ENCODE measurements at places on chromosomes 2 and 18. TPM values are rescaled to one million over a fixed set of nuclear protein-coding genes. Genes with fewer than 3 reads are reported as not detected.

DNA sequence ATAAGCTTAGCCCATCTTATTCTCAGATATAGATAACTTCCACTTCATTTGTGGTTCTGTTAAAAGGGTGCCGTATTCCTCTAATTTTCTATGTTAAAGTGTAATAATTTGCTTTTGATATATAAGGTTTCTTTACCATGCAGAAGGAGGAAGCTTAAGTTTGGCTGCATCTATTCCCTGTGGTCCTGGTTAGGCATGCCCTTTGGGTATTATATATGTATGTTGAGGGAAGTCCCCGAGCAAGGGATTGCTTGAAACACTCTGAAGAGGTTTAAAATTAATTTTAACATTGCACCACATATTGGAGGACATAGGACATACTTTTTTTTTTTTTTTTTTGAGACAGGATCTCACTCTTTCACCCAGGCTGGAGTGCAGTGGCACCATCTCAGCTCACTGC, 16.9 kb upstream of the MYO1B start:
- DNase-seq: no peak

DNA sequence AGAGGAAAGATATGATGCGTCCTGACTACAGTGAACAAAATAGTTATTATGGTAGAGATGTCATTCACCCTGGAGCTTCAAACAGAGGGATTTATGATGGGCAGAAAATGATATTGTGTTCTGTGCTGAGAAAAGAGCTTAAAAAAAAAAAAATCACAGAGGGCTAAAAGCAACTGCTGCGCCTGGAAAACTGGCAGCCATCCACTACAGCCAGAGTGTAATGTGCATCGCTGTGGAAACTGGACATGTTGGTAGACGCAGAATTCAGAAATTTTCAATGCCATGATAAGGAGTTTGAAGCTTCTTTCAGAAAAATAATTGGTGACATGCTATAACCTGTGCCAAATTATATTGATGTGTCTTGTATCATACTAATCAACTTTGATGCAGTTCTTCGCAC, 122.9 kb upstream of the SOX11 start:
- DNase-seq: no peak

- no peak for DNase-seq
Observed at GRCh38 chr2:128202791-128203190, 111.8 kb downstream of the UGGT1 start.

The AQP4 gene
- not detected for polyA plus RNA-seq
